Body of pancreas (tissue), 4 donors: ENCODE measurements at places on chromosomes 3 and 15. TPM values are rescaled to one million over a fixed set of nuclear protein-coding genes. Genes with fewer than 3 reads are reported as not detected.

- H3K27ac ChIP-seq = no peak overlapping the region
- H3K27me3 ChIP-seq = no peaks in the 10 kb centered on the region
- no peaks in the 10 kb centered on the region for H3K36me3 ChIP-seq
- no peak for DNase-seq
- H3K4me1 ChIP-seq = no peaks in the 10 kb centered on the region
Measured at GRCh38 chr15:45181491-45182285, 6.1 kb downstream of the SHF start.

- no peak overlapping the region for H3K27ac ChIP-seq
- H3K4me1 ChIP-seq = peaks cover 16% of the 10 kb centered on the region
- no peak for DNase-seq
- no peaks in the 10 kb centered on the region for H3K27me3 ChIP-seq
- no peaks in the 10 kb centered on the region for H3K36me3 ChIP-seq
Measured at GRCh38 chr3:136990826-136991225, 33.0 kb downstream of the IL20RB start.

The DZIP3 gene
- 8.8 TPM for total RNA-seq

The CALML4 gene
- 12.7 TPM for total RNA-seq

The PIGX gene
- 16.6 TPM for total RNA-seq

The GASK1A gene
- total RNA-seq = 16.8 TPM

The SAMMSON gene
- 2.1 TPM for total RNA-seq

The CIB2 gene
- 3.4 TPM for total RNA-seq
